ENCODE measurements at places on chromosomes 1 and 21. TPM values are rescaled to one million over a fixed set of nuclear protein-coding genes. Genes with fewer than 3 reads are reported as not detected.

DNA sequence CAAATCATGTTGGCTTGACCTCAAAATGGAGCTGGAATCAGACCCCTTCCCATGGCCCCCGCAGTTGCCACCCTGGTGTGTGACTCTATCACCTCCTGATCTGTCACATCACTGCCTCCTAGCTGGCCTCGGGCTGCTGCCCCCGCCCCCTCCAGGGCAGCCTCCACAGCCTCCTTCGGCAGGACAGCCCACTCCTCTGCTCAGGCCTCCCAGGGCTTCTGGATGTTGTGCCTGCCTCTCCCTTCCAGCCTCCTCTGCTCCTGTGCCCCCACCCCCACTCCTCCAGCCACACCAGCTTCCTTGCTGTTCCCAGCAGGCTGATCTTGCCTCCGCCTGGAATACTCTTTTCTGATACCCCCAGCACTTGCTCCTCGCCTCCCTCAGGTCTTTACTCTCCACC, 134.4 kb upstream of the EDN2 start:
- no peak for DNase-seq

- no peak for DNase-seq
These were observed 27.4 kb upstream of the GJA9 start for GRCh38 chr1:38908821-38909220.

DNA sequence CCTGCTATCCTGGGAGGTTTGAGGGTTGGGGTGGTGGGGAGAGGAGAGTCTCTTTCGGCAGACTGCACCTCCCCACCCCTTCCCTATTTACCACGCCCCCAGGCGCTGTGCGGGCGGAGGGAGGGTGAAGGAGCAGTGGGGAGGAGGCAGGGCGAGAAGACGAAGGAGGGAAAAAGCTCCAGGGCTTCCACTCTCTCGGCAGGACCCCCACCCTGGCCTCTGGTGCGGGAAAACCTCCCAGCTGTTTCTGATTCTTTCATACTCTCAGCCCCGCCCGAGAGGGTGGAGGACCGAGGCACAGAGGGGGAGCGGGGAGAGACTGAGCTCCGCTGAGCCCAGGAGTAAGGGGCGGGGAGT, 866 bp upstream of the WNT2B start:
- no peak for DNase-seq

DNA sequence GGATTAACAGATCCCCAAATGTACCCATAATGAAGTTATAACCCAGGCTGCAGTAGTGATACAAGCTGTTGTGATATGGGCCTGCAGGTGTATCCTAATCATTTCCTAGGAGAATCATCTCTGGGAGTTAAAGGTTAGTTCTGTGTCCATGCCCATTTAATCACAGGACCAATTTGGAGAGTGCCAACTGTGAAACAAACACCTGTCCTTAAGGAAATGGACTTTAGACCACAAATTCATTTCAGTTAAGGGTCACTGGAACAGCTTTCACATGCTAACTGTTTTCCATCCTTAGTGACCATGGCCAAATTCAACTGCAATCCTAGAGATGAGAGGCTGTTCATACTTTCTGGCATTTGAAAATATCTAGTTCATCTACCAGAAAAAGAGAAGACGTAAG, 160.9 kb downstream of the GPATCH2 start:
- no peak for DNase-seq

DNA sequence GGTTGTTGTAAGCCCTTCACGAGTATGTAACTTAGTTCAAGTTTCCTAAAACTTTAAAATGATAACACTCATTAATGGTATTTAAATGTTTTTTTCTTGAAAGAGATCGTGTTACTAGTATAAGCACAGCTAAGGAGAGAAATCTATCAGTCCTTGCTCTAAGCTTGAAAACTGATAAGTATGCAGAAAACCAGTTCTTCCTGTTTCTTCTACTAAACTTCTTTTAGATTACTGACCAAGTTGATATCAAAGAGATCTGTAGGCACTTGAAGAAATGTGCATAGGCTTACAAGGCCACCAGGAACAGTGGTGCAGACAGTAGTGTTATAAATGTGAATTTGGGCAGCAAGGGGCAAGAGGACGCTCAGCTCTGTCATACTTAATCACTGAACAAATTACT, 3.9 kb downstream of the EFCAB14 start:
- no peak for DNase-seq

DNA sequence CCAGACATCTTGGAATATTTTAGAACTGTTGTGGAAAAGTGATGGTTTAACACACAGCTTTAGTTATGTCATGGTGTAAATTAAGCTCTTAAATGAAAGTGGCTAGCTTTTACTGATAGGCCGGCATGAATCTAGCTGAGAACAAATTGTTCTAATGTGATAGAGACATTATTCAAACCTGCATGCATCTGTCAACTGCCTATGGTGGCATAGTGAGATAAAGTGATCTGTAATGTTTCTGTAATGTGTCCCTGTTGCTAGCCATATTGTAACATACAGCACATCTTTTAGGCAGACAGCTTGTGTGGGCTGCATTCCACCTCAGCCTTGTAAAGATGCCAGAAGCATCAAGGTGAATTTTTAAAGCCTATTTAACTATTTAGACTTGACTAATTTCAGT, 16.0 kb downstream of the LRIG2 start:
- no peak for DNase-seq

DNA sequence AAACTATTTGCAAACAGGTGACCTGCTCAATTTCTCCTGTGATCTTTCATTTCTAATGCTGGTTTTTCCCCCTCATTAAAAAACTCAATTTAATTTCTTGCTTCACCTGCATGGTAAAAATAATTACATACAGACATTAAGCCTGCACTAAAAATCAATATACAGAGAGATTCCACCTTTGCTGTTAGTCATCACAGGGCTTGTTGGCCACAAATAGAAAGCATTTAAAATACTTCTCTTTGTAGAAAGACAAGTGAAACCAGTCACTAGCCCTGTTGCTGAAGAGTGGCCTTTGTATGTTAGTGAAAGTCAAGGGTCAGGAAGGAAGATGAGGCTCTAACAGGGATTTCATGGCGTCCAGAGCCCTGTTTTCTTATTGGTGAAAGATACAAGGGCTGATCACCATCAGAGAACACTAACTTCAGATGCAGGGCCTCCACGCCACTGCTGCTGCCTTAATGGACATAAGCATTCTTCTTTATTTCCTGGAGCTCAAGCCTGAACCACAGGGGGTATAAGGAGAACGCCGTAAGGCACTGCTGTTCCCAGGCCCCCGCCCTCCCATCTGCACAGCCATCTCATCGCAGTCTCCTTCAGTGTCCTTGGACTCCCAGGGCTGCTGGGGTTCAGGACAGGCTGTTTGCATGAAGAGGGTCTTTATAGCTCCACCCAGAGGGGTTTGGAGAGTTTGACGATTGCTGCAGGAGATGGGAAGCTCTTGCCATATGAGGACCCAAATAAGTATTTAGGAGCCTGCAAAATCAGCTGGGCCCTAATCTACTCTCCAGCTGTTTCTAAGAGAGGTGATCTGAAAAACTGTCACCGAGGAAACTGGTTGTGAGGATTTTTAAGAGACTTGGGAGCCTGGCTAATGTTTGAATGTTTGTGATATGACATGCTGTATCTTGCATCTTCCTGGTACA, 117.3 kb upstream of the IRF2BP2 start:
- no peak for DNase-seq

DNA sequence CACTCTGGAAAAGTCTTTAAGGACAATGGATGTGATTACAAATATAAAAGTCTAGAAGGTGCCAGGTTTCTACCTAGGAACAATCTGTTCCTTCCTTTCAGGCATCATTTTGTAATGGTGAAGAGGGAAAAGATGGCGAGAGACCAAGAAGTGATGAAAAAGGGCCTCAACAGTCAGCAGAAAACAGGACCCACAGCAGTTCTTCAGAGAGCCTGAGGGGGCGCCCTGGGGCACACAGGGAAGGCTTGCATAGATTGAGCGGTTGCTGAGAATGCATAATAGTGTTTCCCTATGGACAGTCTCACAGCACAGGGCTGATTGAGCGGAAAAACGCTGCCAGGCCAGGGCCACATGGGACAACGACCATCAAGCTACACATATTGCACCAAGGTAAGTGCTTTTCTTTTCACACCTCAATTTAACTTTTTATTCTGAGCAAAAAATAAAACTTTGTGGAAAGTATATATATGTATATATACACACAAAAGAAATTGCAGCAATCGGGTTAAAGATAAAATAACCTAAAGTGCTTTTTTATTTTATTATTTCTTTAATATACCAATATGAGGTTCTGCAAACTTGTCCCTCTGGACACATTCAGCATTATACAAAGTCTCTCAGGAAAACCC, 3.1 kb upstream of the YRDC start:
- DNase-seq, result no peak

- DNase-seq, result no peak
These were observed 18.8 kb downstream of the UCK2 start for GRCh38 chr1:165845992-165846748.

DNA sequence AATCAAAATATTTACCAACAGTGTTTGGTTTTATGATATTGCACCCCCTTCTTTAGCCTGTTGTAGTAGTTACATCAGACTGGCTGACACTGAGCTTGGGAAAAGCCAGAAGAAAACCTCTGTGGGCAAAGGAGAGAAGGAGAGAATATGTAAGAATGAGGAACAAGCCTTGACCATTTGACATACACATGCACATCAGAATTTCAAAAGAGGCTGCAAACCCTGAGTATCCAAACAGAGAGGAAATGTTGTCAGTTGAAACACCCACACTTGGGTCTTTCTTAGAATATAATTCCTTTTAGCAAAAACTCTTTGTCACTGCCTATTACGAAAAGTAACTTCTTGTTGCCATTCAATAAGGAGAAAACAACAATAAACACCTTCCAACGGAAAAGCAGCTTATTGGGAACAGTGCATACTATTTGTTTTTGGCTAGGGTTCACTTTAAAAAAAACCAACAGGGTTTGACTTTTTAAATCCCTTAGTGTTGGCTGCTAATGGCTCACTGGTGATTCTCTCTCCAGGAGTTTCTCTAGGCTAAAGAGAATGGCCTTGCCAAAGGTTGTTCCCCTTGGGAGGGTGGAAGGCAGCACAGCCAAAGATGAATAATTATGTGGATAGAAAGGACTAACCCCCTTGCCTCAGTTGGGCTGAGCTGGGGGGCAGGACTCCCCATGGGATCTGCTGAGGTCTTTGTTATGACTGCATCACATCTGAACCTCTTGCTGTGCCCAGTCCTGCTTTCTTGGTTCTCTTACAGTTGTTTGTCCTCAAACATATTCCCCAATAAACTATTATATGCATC, 48.9 kb downstream of the GORAB start:
- DNase-seq, result no peak

DNA sequence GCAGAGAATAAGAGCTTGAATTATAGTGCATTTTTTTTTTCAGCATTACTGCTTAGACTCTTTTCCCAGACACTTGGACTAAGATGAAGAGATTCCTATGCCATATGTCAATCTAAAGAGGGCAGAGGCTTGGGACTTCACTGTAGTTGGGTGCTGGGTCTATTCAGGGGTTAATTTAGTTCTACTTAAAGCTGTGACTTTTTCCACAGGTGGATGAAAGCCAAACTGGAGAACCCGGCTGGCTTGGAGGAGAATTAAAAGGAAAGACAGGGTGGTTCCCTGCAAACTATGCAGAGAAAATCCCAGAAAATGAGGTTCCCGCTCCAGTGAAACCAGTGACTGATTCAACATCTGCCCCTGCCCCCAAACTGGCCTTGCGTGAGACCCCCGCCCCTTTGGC, 104.8 kb downstream of the ATP5PO start:
- no peak for DNase-seq

- peak; percentile 27 for DNase-seq
These were observed 292.2 kb downstream of the SMYD3 start for GRCh38 chr1:246214708-246215509.

- no peak for DNase-seq
These were observed 14.4 kb downstream of the MTF2 start for GRCh38 chr1:93093332-93094006.

- DNase-seq, result no peak
These were observed 41.8 kb downstream of the XCL1 start for GRCh38 chr1:168617974-168618750.

GRCh38 chr1:62753031-62753965, 30.6 kb upstream of the ATG4C start:
- no peak for DNase-seq

DNA sequence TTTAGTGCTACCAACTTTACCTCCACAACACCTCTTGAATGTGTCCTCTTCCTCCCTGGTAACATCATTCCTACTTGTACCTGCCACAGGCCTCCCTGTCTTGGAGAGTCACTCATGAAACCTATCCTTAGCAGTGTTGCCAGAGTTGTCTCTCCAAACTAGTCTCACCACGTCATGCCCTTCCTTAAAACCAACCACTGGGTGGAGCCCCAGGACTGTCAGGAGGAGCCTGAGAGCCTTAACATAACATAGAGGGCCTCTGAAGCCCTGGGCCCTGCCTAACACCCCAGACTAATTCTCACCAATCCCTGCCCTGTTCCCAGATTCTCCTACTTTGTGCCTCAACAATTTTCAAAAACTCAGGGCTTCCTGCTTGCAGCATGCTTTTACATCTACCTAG, 65.3 kb downstream of the ZNF697 start:
- DNase-seq, result peak; percentile 23

DNA sequence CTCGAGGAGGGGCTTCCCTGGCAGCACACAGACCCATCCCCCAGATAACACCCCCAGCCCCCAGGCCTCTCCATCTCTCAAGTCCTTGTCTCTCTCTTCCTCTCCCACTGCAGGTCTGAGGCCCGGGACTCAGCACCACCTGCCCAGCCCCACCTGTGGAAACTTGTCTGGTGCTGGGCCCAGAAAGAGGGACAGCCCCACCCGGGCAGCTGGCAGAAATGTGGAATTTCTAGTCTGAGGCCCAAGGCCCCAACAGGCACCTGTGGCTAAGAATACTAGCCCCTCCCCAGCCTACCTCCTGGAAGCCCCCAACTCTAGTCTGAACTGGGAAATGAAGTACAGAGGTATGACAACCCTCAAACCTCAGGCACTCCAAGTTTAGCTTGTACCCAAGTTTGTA, 15.4 kb downstream of the TTC39A start:
- no peak for DNase-seq

GRCh38 chr1:58778385-58779000, 5.4 kb downstream of the JUN start:
- no peak for DNase-seq

The RBBP4 gene
- 212 TPM for total RNA-seq

The MNDA gene
- total RNA-seq, result 4.2 TPM

The NHLH1 gene
- total RNA-seq, result 0.62 TPM

The TMEM51 gene
- 1.4 TPM for total RNA-seq

The KCNK2 gene
- 91.9 TPM for total RNA-seq

The LENEP gene
- total RNA-seq, result 2.7 TPM
